ENCODE measurements at places on chromosomes 1 and 21.
A peak's percentile ranks its signal among the peaks of the same experiment; 100 is the strongest.

- no peak for DNase-seq
- no peak overlapping the region for H3K27ac ChIP-seq
- peaks cover 13% of the 10 kb centered on the region for H3K27me3 ChIP-seq
- H3K4me1 ChIP-seq = no peaks in the 10 kb centered on the region
- no peaks in the 10 kb centered on the region for H3K36me3 ChIP-seq
These were observed 181.9 kb downstream of the ZSCAN20 start for GRCh38 chr1:33654267-33654834.

- peaks cover 10% of the 10 kb centered on the region for H3K36me3 ChIP-seq
- no peak for DNase-seq
- no peak overlapping the region for H3K4me3 ChIP-seq
- peaks cover 8% of the 10 kb centered on the region for H3K4me1 ChIP-seq
- peak overlapping the region; percentile 73 for H3K27ac ChIP-seq
These were observed 157.6 kb downstream of the EDEM3 start for GRCh38 chr1:184596950-184597645.

- H3K4me1 ChIP-seq = peaks cover 21% of the 10 kb centered on the region
- no peaks in the 10 kb centered on the region for H3K27me3 ChIP-seq
- H3K4me3 ChIP-seq = no peak overlapping the region
- no peak for DNase-seq
- peaks cover 57% of the 10 kb centered on the region for H3K36me3 ChIP-seq
These were observed 10.9 kb upstream of the CD101 start for GRCh38 chr1:116990612-116991151.

GRCh38 chr1:36239941-36240637 lies 15.8 kb downstream of the THRAP3 start:
- H3K27ac ChIP-seq = peak overlapping the region; percentile 70
- H3K27me3 ChIP-seq = no peaks in the 10 kb centered on the region
- no peak for DNase-seq
- peak overlapping the region; percentile 45 for H3K4me3 ChIP-seq
- H3K4me1 ChIP-seq = peaks cover 23% of the 10 kb centered on the region

DNA sequence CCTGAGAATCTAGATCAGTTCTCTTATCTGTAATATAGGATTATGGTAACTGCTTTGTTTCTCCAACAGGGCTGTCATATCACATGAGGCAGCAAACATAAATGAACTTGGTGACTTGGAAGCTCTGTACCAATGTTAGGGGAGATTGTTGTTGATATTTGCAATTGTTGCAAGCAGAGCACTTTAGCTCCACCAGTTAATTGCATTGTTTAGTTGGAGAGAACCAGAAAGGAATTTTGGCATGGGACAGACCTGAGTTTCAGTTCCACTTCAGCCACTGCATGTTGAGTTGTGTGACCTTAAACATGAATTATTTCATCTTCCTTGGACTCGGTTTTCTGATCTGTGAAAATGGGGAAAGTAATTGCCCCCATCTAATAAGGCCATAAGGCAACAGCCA lies 142.3 kb upstream of the JUN start:
- H3K4me3 ChIP-seq = no peak overlapping the region
- DNase-seq = no peak
- no peak overlapping the region for H3K27ac ChIP-seq
- peaks cover 4% of the 10 kb centered on the region for H3K27me3 ChIP-seq
- H3K4me1 ChIP-seq = peaks cover 37% of the 10 kb centered on the region
- no peaks in the 10 kb centered on the region for H3K36me3 ChIP-seq

GRCh38 chr21:43921979-43922945 lies 57.2 kb downstream of the AGPAT3 start:
- H3K36me3 ChIP-seq = peaks cover 5% of the 10 kb centered on the region
- DNase-seq = no peak
- H3K4me1 ChIP-seq = peaks cover 48% of the 10 kb centered on the region
- H3K27ac ChIP-seq = peak overlapping the region; percentile 46
- no peaks in the 10 kb centered on the region for H3K27me3 ChIP-seq

DNA sequence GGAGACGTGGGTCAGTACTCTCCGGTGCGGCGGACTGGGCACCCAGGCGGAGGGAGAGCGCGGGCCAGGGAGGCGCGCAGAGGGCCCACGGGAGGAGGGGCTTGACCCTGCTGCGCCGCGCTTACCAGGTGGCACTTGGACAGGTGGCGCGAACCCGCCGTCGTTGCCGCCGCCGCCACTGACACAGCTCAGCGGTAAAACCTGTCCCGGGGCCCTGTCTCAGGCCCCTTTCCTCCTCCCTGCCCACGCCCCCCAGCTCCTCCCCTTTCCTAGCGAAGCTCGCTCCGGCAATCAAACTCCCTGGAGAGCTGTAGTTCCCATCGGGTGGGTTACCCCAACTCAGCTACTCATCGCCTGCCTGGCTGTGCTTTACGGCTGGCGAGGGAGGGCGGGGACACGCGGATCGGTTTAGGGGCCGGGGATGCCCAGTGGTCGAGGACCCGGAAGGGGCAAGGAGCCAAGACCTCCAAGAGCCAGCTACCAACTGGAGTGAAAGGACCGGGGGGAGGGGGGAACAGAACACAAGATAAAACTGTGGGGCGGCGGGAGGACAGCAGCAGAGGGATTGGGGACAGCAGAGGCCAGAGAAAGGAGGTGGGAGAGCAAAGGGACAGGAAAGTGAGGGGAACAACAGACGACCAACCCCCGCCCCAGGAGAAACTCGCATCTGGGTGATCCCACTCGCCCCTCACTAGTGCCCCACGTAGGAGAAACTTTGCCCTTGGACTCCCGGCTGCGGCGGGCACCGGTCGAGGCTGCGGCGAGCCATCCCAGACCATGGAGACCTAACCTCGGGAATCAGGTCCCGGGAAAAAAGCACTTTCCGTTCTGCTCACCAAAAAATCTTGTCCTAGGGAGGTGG lies 2.9 kb downstream of the GFI1 start:
- no peak for DNase-seq
- peaks cover 20% of the 10 kb centered on the region for H3K4me1 ChIP-seq
- H3K27ac ChIP-seq = peak overlapping the region; percentile 66
- H3K4me3 ChIP-seq = peak overlapping the region; percentile 86
- no peaks in the 10 kb centered on the region for H3K36me3 ChIP-seq
- H3K27me3 ChIP-seq = peaks cover 94% of the 10 kb centered on the region

- no peaks in the 10 kb centered on the region for H3K27me3 ChIP-seq
- H3K36me3 ChIP-seq = no peaks in the 10 kb centered on the region
- H3K4me3 ChIP-seq = no peak overlapping the region
- DNase-seq = no peak
- H3K4me1 ChIP-seq = no peaks in the 10 kb centered on the region
- H3K27ac ChIP-seq = no peak overlapping the region
These were observed 11.6 kb upstream of the S100A7A start for GRCh38 chr1:153404768-153405167.

DNA sequence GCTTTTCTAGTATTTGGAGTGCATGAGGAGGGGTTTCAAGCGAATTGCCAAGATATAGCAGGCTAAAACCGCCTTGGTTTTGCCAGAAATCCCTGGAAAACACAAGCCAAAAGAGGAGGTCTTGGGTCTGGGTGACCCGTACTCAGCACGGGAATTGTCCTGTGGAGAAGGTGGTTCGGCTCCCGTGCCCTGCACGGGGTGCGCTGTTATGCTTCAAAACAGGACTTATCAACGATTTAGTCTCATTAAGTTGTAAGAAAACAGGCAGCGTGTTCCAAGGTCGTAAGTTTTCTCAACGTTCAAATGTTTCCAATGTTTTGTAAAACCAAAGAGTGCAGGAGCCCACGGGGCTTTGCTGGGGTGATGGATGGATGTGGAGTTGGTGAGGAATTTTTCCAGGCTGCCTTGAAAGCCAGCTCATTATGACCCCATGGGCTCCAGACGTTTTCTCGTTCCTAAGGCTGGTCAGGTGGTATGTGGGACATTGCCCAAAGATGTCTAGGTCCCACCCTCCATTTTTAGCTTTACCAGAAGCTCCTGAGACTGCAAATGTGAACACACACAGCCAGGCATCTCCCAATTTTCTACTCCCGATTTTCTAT lies 75.4 kb upstream of the CLDN14 start:
- no peaks in the 10 kb centered on the region for H3K36me3 ChIP-seq
- peak; percentile 20 for DNase-seq
- H3K4me3 ChIP-seq = no peak overlapping the region
- H3K27me3 ChIP-seq = peaks cover 19% of the 10 kb centered on the region

DNA sequence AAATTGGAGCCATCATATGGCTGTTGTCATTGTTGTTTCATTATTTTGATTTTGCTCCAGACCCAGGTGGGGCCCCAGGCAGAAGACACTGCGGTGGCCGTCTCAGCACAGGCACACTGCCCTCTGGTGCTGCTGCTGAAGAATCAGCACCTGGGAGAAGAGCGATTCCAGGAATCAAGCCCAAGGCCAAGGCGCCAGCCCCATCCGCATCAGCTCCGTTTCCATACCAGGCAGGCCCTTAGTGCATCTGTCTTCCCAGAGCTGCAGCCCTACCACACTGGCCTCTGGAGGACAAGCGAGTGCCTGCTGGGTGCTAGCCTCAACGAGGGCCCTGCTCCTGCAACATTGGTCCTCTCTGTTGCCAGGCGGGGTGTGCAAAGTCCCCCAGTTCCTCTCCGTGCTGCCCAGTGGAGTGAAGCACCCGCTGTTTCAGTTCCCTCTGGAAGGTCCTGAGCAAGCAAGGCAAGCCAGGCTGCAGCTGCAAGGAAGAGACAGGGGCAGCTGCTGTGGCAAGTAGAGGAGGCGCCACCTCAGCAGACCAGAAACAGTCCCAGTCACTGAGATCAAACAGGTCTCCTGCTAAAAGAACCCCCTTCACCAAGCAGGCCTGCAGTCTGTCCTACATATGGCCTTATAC lies 5.2 kb downstream of the GRIK3 start:
- DNase-seq = no peak
- H3K4me1 ChIP-seq = no peaks in the 10 kb centered on the region
- H3K27me3 ChIP-seq = peaks cover 85% of the 10 kb centered on the region
- H3K27ac ChIP-seq = no peak overlapping the region

DNA sequence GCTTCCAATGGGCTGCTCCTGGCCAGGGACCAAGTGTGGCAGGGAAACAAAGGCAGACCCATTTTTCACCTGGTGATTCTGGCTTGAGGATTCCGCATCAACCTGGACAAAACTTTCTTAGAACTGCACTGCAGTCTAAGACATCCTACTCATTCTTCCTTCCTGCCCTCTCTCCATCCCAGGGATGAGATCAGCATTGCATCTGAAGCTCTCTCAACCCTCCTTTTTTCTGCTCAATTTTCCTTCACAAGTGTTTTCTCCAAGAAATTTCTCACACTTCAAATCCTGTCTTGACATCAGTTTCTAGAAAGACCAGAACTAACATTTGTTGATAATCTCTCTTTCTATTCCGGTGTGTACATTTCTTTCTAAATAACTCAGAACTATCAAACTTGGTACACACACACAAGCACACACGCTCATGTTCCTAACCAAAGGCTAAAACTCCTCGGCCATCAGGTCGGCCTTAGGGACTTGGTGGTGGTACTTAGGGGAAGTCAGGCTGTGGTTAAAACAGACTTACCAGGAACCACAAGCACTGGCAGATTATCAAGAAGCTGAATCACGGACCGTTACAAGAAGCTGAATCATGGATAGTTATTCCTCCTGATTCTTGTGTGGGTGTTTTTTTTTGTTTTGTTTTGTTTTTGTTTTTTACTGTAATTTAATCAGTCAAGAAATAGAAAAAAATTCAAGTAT lies 21.0 kb upstream of the CXADR start:
- H3K27me3 ChIP-seq = peaks cover 4% of the 10 kb centered on the region
- H3K27ac ChIP-seq = no peak overlapping the region
- no peaks in the 10 kb centered on the region for H3K36me3 ChIP-seq

DNA sequence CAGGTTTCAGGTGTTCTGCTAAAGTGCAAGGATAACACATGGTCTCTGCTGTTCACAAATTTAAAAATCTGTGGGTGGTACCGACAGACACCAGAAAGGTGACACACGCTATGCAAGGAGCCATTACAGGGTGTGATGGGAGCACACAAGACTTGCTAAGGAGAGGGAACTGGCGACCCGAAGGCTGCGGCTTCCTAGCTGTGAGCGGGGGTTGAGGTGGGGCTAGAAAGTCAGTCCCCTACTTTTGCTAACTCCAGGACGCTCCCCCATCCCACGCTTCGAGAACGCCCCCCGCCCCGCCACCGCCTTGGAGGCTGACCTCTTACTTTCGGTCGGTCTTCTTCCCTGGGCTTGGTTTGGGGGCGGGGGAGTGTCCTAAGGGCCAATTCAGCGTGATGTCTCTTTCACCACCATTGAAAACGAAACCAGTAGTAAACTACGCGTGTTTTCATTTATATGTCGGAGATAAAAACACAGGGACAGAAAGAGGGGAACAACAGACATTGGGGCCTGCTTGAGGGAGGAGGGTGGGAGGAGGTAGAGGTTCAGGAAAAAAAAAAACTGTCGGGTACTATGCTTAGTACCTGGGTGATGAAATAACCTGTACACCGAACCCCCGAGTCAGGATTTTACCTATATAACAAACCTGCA lies 1.1 kb downstream of the CKS1B start:
- H3K4me1 ChIP-seq = peaks cover 29% of the 10 kb centered on the region
- H3K36me3 ChIP-seq = peaks cover 4% of the 10 kb centered on the region
- H3K4me3 ChIP-seq = no peak overlapping the region
- H3K27ac ChIP-seq = no peak overlapping the region
- DNase-seq = no peak
- H3K27me3 ChIP-seq = no peaks in the 10 kb centered on the region

- H3K36me3 ChIP-seq = no peaks in the 10 kb centered on the region
- H3K27me3 ChIP-seq = peaks cover 10% of the 10 kb centered on the region
- H3K4me1 ChIP-seq = peaks cover 9% of the 10 kb centered on the region
These were observed 70.8 kb downstream of the TENT5C start for GRCh38 chr1:117676615-117677130.

DNA sequence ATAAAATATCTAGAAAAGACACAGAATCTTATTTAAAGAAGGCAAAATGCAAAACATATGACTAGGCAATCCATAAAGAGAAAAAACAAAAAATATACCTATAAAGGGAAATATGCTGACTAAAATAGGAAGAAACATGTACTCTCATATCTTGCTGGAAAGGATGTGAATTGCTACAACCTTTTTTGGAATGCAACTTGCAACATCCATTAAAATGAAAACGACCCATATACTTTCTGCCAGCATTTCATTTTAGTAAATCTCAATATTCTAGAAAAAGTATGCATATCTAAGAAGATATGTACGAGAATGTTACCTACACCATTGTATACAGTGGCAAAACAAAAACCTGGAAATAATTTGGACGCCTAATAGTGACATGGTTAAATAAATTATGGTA lies 56.6 kb downstream of the EDEM3 start:
- H3K27ac ChIP-seq = no peak overlapping the region
- H3K27me3 ChIP-seq = no peaks in the 10 kb centered on the region
- DNase-seq = no peak
- no peak overlapping the region for H3K4me3 ChIP-seq

DNA sequence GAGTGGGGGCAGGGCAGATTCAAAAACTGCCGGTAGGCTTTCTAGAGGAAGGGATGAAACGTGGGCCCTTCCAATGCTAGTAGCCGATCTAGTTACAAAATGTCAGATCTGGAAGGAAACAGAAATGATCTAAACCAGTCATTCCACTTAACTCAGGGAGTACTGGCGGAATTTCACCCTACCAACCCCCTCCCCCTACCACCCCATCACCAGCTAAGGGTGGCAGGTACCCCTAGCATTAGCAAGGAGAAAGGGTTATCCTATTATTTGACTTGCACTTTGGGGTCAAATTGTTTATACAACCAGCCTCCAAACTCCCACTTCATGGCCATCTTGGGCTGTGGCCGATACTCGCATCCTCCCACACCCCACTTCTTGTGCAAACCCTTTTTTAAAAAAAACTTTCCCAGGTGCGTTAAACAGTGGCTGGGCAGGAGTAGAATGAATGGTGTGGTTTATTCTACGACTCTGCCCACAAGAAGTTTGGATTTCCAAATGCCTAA lies 644 bp upstream of the MRPL24 start:
- H3K27ac ChIP-seq = peak overlapping the region; percentile 96
- peaks cover 41% of the 10 kb centered on the region for H3K4me1 ChIP-seq
- peaks cover 18% of the 10 kb centered on the region for H3K36me3 ChIP-seq

GRCh38 chr1:223022641-223023473 lies 120.2 kb downstream of the TLR5 start:
- DNase-seq = no peak
- H3K36me3 ChIP-seq = peaks cover 4% of the 10 kb centered on the region
- H3K27ac ChIP-seq = peak overlapping the region; percentile 68
- peaks cover 7% of the 10 kb centered on the region for H3K27me3 ChIP-seq
